Astrocyte (in vitro differentiated cells and primary cell): ENCODE measurements at places on chromosomes 13 and 19. TPM values are rescaled to one million over a fixed set of nuclear protein-coding genes. Genes with fewer than 3 reads are reported as not detected.

KLC3 gene
- total RNA-seq, result 0.62 and 1.2 TPM in 2 replicates

IGFL1 gene
- not detected in 2 replicates for total RNA-seq

HS6ST3 gene
- total RNA-seq, result 0.07 TPM in 1 of 2 replicates, not detected in the other

CCL25 gene
- not detected in 2 replicates for total RNA-seq

BRCA2 gene
- total RNA-seq, result 3.4 and 6.4 TPM in 2 replicates

FFAR2 gene
- not detected in 2 replicates for total RNA-seq

ZNF418 gene
- total RNA-seq, result 5.5 and 10.4 TPM in 2 replicates

ASF1B gene
- total RNA-seq, result 1.1 and 1.9 TPM in 2 replicates

FCER2 gene
- not detected in 2 replicates for total RNA-seq

DNA sequence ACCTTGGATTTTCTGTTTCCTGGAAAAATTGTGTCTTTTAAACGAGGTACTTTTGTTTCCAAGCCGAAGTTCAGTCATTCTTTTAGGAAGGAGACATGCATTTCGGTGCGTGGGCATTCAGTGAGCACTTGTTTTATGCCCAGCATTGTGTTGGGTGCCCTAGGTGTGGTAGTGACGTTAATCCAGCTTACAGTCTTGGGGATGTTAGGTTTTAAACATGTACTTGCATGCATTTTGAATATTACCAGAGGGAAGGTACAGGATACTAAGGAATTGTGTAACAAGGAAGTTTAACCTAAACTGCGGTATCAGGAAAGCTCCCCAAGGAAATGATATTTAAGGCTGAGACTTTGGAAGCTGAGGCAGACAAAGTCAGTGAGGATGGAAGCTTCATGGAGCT lies 66.3 kb downstream of the ARHGAP35 start:
- no peak for DNase-seq

- no peak for DNase-seq
Observed at GRCh38 chr19:35328851-35329285, at the start of gene CD22. Gene CD22 (plus strand): TSS chr19:35329187. CDS start chr19:35332041, 2,854 bp downstream.

DNA sequence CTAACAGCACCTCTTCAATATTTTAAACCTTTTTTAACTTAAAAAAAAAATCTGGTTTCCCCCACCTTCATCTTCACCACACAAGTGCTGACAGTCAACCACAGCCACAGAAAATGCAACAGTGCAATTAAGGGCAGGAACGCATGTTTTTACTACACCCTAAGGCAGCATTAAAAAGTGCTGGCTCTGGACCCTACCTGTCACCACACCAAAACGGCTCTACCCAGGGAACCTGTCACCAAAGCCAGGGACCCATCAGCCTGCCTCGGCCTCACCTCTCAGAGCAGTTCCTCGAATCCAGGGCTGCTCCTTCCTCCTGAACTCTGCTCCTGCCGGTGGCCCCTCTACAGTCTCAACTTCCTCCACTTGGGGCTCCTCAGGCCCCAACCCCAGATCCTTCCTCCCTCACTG lies 22.5 kb upstream of the SLC35E1 start:
- DNase-seq, result no peak

- DNase-seq, result no peak
Observed at GRCh38 chr19:31903979-31904378, 441.4 kb upstream of the ZNF507 start.

DNA sequence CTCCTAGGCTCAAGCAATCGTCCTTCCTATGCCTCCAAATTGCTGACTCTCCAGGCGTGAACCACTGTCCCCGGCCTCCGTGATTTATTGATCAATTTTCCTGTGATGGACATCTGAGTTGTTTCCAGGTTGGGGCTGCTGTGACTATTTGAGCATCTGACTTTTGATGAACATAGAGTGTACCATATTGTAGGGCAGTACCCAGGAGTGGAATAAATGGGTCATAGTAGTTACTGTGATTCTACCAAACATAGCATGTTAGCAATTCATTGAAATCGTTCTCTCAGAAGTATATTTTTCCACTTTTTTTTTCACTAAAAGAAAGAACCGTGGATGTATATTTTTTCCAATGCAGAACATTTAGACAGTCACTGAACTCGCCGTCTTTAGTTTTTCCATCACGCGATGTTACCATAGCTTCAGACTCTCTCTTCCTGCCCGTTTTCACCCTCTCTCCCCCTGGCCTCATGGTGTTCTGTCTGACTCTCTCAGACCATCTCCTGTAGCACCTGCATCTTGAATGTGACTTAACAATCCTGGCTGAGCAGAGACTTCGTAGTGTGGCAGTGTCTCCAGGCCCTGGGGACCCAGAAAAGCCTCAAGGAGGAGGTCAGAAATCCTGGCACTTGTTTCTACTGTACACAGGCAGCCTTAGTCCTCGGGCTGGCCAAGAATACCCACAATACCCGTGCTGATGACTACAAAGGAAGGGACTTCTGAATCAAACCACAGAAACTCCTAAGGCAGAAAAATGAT lies 3.2 kb upstream of the RASGRP4 start:
- no peak for DNase-seq

DNA sequence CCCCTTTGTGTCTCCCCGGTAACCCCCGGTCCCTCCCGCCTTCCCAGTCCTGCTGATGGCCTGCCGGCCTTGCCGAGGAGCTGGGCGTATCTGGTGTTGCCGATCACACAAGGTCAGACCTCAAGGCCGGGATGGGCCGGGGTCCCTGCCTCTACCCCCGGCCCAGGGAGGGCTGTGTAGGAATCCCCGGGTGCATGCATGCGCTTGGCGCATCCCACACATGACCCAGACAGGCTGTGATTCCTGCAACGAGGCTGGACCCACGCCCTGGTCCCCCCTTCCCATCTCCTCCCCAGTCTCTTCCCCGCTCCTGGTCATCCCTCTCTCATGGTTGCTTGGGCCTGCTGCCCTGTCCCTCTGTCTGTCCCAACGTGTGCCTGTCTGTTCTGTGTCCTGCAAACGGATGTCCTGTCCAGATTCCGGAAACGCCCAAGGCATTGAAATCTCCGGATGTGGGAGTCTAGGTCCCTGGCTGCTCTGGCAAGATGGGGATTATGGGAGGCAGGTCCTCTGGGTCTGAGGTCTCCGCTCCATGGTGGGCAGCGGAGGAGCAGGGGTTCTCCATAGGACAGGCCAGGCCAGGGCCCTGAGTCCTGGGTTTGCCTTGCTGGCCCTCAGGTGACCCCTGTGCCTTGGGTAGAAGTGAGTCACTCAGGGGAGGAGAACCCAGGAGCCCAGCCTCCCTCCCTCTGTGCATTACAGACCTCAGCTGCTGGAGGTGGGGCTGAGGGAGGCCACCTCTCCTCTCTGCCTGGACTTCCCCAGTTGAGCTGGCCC lies 1.6 kb downstream of the PKN1 start:
- DNase-seq, result peak; percentile 61

DNA sequence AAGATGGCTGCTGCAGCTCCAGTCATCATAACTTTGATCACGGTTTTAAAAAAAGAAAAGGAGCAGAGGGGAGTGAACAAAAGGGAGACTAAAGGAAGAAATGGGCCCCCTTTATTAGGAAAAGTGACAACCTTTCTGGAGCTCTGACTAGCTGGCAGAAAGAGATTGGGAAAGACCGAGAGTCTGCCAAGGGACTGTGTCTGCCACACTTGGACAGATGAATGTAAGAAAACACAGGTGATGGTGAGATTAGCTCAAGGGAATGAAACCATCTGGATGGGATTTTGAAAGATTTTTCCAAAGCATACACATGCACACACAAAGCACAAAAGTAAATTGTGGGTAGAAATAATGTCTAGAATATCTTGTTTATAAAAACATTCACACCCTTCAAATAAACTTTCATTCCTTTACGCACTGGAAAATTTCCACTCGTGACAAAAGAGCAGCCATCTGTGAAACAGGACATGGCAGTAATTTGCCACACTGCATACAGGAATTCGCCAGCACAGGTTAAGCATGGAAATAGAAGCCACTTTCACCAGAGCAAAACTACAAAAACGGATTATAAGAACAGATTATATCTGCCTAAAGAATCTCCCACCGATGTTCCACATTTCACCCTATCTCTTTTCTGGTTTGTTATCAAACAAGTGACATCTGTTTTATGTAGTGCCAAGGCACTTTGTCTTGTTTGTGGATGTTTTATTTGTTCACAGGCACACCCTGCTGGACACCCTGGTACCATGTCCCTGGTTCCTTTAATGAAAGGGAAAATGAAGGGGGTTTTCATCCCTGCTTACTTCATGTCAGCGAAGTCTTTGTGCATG lies 819.5 kb downstream of the DIAPH3 start:
- no peak for DNase-seq

- DNase-seq, result no peak
Observed at GRCh38 chr19:5026706-5027273, 57.9 kb downstream of the KDM4B start.

GRCh38 chr13:27972478-27972820 lies 3.3 kb upstream of the CDX2 start:
- DNase-seq, result no peak

GRCh38 chr19:55646889-55647731 lies 902 bp upstream of the CCDC106 start:
- DNase-seq, result no peak

DNA sequence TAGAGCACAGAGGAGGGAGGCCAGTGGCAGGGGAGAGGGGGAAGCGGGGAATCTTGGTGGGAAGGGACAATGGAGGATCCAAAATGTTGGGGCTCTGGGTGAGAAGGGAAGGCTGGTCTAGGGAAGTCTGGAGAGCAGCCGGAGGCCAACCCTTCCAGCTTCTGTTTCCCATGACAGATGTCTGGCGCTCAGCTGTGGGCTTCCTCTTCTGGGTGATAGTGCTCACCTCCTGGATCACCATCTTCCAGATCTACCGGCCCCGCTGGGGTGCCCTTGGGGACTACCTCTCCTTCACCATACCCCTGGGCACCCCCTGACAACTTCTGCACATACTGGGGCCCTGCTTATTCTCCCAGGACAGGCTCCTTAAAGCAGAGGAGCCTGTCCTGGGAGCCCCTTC lies 1.1 kb downstream of the PSENEN start:
- DNase-seq, result no peak

DNA sequence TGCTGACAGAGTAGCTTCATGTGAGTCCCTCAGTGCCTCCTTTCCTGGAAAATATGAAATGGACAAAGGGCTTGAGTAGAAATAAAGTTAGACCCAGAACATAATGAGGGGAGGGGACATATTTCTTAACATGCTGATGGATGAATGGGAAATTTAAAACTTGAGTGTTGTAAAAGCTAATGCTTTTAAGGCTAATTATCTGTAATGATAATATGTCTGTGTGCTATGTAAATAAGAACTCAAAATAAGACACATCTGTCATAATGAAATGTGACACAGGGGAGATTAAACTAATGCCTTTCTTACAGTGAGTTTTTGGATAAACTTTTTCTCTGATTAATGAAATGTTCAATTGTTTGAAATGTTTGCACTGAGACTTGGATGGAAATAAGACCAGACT lies 65.8 kb upstream of the RFXAP start:
- no peak for DNase-seq

DNA sequence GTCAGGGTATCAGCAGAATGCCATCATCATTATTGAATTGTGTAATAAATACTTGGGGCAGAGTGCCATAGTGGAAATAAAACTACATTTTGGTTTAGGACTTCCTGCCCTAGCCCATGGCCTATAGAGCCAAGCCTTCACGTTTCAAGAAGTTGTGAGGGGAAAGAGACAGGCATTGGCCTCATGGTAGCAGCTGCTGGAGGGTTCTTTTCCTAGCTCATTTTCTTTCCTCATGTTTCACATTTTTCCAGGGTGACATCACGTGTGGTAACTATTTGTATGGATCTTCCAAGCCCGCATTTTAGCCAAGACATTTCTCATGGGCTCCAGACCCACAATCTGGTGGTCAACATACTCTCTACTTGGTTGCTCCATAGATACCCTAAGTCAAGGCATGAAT lies 80.4 kb downstream of the LRCH1 start:
- DNase-seq, result peak; percentile 90

- peak; percentile 99 for DNase-seq
Observed at GRCh38 chr19:29687244-29687896, 22.1 kb downstream of the PLEKHF1 start.

GRCh38 chr13:98568918-98569317 lies 8.0 kb downstream of the STK24 start:
- DNase-seq, result no peak

GRCh38 chr19:34365463-34366401 lies 736 bp downstream of the GPI start:
- DNase-seq, result peak; percentile 23

DNA sequence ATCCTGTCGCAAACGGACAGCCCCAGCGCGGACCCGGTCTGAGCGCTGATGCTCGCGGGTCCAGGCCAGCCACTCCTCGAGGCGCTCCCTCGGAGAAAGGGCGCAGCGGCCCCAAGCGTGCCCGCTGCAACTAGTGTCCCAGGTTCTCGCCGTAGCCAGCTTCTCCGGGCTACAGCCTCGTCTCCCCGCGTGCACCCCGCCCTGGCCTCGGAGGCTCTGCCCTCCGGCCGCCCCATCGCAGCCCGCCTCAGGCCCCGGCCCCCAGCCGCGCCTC lies 487 bp downstream of the FLT1 start:
- DNase-seq, result no peak

- no peak for DNase-seq
Observed at GRCh38 chr19:2358548-2359173, 1.4 kb upstream of the TMPRSS9 start.

DNA sequence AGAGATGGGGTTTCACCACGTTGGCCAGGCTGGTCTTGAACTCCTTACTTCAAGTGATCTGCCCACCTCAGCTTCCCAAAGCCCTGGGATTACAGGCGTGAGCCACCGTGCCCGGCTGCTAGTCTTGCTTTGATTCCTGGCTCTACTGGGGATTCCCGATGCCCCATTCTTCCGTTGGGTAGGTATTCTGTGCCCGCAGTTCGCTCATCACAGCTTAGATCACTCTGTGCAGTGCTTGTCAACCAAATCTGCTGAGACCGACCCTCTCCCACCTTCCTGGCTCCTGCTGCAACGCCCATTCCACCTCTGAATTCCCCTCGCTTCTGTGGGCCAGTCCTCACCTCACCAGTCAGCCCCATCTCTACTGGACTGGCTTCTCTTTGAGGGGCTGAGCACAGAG lies 4.6 kb upstream of the ZNF414 start:
- DNase-seq, result no peak

GRCh38 chr19:31863122-31863521 lies 482.3 kb upstream of the ZNF507 start:
- no peak for DNase-seq

GRCh38 chr19:50563597-50563996 lies 4.6 kb downstream of the LRRC4B start:
- no peak for DNase-seq

GRCh38 chr19:28880735-28881401 lies 332.1 kb downstream of the UQCRFS1 start:
- no peak for DNase-seq

DNA sequence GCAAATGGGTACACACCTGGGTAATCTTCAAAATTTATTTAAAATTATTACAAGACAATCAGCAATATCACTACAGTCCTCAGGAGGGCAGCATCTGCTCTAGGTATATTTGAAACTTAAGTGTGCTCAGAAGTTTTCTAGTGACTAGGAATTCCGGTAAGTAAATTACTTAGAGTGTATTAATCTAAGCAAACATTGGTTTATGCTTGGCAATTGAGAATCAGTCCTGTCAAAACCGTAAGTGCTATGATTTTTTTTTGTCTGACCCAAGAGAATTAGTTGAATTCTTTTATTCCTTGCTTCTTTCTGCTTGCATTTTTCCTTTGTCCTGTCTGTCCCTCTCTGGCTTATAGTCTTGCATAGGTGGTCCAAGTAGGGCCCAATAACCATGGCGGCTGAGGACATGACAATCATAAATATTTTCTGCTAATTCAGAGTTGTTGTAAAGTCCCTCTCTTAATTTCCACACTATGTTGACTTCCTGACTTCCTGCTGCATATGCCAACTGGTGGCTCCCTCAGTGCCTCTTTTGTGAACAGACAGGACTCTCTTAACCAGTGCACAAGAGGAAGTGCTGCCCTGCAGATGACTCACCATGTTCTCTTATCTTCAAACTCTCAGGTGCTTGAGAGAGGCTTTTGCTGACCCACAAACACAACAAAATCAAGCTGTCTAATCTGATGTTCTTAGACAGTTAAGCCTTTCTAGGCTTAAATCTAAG lies 82.2 kb downstream of the SLAIN1 start:
- DNase-seq, result peak; percentile 39
